Sigmoid colon (tissue), 7 donors: ENCODE measurements at places on chromosomes 3 and 15.

DNA sequence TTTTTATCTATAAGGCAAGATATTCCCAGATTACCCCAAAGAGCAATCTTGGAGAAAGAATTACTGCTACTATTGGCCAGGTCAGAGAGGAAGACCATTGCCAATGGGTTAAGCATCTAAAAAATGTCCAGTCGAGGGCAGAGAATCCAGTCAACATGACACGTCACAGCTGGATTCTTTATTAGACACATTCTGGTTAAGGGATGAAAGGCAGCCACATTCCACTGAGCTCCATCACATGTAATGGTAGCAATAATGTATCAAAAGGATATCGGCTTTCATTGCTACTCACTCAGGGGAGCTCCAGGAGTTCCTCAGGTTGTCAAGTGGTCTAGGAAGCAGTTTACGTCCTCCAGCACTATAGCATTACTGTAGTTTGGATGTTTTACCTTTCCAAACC, 421.1 kb downstream of the PLOD2 start:
- no peak for DNase-seq

- DNase-seq, result no peak
These were observed 57.7 kb downstream of the PXYLP1 start for GRCh38 chr3:141289228-141289772.

DNA sequence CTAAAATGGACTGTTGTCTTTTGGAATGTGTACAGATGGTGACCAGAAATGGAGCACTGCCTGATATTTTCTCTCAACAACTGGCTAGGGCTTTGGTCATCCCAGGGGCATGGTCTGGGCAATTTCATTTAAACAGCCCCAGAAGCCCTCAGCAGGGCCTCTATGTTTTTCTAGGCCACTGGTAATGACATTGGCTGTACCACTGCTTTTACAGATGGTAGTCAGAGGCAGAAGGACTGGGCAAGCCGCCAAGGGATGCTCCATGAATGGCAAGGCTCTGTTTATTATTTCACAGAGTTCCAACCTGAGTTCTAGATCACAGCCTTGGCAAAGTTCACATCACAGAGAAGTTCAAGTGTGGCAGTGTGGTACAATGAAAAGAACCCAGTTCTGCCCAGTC, 37.0 kb upstream of the LMCD1 start:
- DNase-seq, result no peak

GRCh38 chr3:13550791-13551360, 2.0 kb downstream of the FBLN2 start:
- DNase-seq, result no peak

DNA sequence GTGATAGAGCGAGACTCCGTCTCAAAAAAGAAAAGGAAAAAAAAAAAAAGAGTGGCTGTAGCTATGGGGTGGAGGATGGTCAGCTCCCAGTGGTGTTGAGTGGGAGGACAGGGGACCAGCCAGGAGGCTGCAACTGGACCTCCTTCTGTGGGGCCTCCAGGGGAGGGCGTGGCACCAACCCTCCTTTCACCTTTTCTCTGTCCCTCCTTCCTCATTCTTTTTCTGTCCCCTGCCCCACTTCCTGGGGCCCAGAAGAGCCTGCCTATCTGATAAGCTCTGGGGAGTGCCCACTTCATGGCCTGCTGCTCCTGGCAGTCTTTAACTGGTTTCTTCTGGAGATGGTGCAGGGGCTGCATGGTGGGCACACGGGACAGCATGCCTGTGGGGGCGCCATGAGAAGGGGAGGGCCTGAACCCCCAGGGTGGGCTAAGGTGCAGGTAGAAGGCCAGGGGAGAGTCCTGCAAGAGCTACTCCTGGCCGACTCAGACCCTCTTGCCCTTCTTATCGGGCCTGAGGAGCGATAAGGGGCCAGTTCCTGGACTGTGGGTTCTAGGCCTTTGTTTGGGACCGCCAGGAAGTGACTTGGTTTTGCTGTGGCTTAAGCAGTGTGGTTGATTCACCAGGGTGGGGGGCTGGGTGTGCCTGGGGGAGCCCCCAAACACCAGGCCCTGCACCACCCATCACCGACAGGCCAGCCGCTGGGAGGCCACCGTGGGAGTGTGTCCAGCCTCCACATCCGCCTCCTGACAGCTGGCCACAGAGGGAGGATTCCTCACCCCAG, 49.4 kb upstream of the FLNB start:
- no peak for DNase-seq

GRCh38 chr15:61654918-61655317, 405.3 kb downstream of the VPS13C start:
- DNase-seq, result no peak

GRCh38 chr3:1515882-1516281, 423.1 kb downstream of the CNTN6 start:
- DNase-seq, result no peak

DNA sequence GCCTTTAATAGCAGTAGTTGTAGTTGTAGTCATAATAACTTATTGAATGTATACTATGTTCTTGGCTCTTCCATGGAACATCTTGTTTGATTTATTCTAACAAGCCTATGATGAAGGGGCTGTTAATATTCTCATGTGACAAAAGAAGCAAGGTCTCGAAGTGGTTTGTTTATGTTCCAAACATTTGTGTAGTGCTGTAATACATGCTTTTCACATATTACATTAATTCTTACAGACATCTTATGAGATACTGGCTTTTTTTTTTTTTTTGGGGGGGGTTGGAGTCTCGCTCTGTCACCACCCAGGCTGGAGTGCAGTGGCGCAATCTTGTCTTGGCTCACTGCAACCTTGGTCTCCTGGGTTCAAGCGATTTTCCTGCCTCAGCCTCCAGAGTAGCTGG, 252.3 kb downstream of the PTPRG start:
- DNase-seq, result no peak

DNA sequence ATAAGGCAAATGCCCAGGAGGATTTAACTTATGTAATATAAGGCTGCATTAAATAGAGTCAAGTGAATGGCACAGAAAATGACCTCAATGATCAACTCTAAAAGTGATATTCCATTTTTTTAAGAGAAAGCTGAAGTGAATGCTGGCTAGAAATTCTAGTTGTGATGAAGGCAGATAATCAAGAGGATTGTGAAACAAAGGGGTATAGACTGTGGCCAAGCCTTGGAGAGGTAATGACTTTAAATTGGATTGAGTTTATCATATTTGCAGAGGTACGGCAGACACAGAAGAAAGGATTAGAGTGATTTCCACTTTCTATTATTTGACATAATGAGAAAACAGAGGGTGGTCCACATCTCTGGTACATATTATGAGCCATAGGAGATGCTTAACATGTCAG, 269.2 kb downstream of the MECOM start:
- no peak for DNase-seq

- no peak for DNase-seq
These were observed 13.5 kb upstream of the AADAC start for GRCh38 chr3:151800431-151800830.

DNA sequence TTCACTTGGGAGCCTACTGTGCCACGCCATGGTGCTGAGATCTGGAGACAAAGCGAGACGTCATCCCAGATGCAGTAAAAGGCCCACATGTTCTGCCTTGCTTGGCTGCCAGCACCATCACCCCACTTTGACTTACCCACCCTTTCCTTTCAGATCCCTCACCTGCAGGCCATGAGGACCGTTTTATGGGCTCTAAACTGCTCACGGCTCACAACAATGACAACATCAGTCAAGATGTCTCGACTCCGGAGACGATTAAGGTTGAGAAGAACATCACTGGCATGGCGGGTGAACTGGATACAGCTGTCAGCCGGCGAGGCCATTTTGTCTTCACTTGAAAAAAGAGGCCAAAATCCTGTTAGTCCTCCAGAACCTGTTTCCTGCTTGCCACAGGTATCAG, 11.9 kb downstream of the BCL6 start:
- no peak for DNase-seq

GRCh38 chr3:151296226-151296625, 17.9 kb upstream of the P2RY14 start:
- no peak for DNase-seq

DNA sequence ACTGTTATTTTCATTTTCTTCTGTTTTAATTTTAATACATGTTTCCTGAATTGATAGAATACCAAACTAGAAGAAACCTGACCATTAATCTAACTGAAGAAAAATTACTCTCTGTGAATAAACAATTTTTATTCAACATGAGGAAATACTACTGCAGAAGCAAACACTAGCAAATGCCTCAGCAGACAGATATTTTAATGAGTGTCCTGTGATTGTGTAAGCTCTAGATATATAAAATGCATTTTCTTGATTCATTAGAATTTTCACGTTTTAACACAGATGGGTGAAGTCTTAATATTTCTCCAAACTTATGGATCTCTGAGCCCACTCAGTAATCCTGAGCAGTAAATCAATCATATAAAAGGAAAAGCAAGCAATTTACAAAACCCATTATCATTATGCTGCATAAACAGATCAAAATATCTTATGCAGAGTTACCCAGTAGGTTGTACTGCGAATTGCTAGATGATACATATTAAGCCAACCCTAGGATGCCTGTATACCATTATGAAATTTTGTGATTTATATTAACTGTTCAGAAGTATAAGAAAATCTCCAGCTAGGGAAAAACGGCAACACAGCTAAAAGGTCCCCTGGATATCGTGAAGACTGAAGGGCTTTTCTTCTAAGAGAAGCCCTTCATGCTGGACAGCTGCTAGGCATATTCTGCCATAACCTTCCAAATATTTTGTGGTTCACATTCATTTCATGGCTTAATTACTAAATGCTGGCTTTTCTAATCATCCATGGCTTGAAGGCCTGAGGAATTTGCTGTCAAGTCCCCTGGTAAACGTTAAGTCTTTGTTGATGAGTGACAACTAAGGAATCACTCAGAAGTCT, 157.7 kb upstream of the TGFBR2 start:
- DNase-seq, result no peak

GRCh38 chr3:152444029-152444641, 175.4 kb downstream of the MBNL1 start:
- DNase-seq, result no peak

GRCh38 chr15:64610257-64610919, 150.0 kb downstream of the ZNF609 start:
- no peak for DNase-seq

DNA sequence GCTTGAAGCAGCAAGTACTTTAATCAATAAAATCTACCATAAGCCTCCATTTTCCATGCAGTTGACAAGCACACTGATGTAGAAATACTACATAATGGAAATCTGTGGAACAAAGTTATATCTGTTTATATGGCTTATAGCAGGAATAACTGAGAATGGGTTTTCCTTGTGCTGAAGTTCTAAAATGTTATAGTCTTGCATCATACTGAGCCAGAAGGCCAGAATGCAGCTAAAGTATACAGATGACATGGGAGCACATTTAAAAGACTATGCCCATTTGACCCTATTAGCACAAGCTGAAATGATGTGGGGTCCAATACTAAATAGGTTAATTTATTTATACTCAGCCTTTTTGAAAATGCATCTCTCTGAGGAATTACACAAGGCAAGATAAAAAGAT, 25.1 kb downstream of the SLC24A5 start:
- no peak for DNase-seq

GRCh38 chr3:162170581-162170980, 674.0 kb downstream of the OTOL1 start:
- DNase-seq, result no peak

DNA sequence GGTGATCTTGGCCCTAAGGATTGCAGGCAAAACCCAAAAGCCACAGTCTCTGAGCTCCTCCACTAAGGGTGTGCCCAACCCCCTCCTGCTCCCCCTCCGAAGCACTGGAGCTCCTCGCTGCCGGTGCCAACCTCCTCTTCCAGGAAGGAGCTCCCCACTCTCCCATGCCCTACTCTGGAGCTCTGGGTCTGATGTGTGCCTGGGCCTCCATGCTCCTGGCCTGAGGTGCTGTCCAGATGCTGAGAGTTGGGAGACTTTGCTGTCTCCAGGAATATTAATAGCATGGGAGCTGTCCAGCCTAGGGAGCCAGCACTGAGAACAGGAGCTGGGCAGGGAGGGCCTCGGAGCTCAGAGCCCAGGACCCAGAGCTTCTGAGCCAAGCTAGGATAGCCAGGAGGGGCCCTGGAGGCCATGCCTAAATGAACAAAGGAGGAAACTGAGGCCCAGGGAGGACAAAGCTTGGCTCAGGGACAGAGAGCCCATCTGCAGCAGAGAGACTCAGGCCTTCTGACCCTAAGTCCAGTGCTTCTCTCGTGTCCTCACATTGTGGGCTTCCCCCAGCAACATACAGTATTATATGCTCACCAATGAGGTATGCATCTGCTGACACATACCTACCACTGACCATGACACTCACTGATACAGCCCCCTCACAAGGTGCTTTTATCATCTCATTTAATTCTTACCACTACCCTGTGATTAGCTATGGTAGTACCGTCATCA, 36.9 kb upstream of the HERC1 start:
- no peak for DNase-seq

DNA sequence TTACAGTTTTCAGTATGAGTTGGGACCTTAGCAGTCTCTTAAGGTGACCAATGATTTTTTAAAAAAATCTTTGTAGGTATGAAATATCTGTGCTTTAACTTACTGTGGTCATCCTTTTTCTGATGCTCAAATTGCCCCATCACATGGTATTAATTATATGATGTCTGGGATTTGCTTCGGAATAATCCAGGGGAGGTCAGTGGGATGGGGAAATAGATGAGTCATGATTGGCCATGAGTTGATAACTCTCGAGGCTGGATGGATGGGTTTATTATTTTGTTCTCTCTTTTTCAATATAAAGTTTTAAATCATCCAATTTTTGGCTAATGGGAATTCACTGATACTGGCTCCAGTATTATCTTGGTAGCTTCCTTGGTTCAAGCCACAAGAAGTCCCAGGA, 370.3 kb upstream of the TPM1 start:
- no peak for DNase-seq

GRCh38 chr3:19541284-19541683, 392.7 kb downstream of the EFHB start:
- no peak for DNase-seq

DNA sequence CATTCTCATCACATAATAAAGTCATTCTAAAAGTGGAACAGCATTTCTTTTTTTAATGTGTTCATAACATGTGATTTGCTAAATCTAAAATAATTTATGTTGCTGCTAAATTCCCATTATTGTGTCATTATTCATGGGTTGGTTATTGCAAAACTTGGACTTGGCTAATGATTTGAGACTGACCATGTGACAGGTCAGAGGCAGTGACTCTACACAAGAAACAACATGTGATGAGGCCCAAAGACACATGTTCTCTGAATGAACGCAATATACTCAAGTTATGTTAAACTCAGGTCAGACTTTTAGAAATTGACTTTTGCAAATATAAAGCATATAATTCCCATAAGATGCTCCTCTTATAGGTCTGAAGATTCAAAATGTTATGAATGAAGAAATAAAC, 566.1 kb downstream of the TBL1XR1 start:
- DNase-seq, result no peak
